ENCODE measurements at places on chromosomes 6 and 20.

DNA sequence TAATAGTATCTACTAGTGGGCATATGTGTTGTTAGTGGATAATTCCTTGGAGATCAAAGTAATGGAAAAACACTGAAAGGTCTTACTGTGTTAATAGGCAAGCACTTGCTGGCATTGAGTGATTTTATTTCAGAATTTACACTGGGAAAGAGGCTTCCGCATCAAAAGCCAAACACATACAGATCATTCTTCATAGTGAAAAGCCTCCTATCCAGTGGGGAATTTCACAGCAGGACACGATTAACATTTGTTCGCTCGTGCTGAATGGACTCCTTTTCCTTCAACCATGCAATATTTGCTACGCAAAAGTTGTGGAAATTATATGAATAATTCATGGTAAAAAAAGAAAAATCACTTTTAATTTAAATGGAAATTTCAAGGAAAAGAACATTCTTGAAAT lies 26.4 kb downstream of the GABRR1 start:
- no peak for DNase-seq

- DNase-seq: no peak
Observed at GRCh38 chr6:30618270-30618797, 694 bp downstream of the MRPS18B start.

GRCh38 chr6:144564202-144564601 lies 279.1 kb downstream of the UTRN start:
- DNase-seq: no peak

- DNase-seq: no peak
Observed at GRCh38 chr6:74705451-74705850, 500.4 kb downstream of the COL12A1 start.

GRCh38 chr6:105545947-105546731 lies 143.3 kb upstream of the PREP start:
- no peak for DNase-seq

DNA sequence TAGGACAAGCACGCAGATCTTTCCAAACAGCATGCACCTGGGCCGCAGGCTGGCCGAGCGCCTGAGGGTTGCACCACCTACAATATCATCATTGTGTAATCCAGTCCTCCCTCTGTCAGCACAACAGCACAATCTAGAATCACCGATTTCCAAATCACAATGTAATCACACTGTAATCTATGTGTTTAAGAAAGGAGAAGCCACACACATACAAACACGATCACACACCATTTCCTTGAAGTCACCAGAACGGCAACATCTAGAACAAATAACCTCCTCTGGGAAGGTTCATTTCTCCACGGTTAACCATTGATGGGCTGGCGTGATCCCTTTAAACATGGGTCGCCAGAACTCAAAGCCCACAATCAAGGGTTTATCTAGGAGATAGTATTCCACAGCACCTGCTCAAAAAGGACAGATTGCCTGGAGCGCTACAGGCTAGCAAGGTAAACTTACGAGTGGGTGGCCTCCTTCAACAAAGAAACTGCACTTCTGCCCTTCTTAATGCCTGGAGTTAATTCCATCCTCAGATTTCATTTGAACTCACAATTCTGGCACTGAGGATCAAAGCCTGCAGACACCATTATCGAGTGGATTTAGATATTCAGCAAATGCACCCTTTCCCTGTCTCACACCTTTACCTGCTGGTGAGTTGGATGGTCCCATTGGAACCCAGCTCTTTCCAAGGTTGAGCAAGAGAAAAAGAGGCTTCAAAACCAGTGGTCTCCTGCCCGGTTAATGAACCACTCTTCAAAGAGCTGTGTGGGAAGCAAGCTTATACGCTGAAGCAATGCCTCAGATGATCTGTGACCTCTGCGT lies 83.8 kb upstream of the FOXQ1 start:
- DNase-seq: no peak

DNA sequence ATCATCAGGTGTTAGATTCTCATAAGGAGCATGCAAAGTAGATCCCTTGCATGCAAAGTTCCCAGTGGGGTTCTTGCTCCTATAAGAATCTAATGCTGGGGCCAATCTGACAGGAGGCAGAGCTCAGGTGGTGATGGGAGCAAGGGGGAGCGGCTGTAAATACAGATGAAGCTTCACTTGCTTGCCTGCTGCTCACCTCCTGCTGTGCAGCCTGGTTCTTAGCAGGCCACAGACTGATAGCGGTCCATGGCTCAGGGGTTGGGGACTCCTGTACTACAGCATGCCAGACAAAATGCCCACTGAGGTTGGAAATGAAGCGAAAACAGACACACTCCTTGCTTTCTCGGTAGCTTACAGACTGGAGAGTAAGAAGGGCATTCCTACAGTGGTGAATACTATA lies 386.8 kb downstream of the PLCB1 start:
- DNase-seq: no peak

- no peak for DNase-seq
Observed at GRCh38 chr6:142860498-142860897, 84.5 kb downstream of the HIVEP2 start.

- no peak for DNase-seq
Observed at GRCh38 chr6:18269253-18269652, 4.9 kb upstream of the DEK start.

GRCh38 chr20:45937765-45938164 lies 3.3 kb downstream of the PCIF1 start:
- no peak for DNase-seq

GRCh38 chr6:11614534-11615213 lies 77.1 kb downstream of the TMEM170B start:
- no peak for DNase-seq

DNA sequence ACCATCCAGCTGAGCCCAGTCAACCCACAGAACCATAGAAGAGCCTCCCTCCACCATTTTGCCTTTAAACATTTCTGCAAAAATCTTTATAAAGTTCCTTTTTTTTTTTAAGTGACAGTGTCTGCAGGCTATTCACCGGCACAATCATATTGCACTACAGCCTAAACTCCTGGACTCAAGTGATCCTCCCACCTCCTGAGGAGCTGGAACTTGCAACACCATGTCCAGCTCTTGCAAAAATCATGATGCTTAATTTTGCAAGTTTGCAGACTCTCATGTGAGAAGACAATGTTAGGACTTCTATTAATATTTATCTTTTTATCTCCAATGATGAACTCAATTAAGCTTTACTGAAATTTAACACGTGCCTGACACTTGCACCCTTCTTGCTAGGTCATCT lies 88.8 kb downstream of the INSM1 start:
- DNase-seq: no peak

GRCh38 chr6:134515986-134516385 lies 198.1 kb upstream of the SGK1 start:
- DNase-seq: no peak

- no peak for DNase-seq
Observed at GRCh38 chr20:62956387-62957135, 4.1 kb downstream of the SLC17A9 start.

DNA sequence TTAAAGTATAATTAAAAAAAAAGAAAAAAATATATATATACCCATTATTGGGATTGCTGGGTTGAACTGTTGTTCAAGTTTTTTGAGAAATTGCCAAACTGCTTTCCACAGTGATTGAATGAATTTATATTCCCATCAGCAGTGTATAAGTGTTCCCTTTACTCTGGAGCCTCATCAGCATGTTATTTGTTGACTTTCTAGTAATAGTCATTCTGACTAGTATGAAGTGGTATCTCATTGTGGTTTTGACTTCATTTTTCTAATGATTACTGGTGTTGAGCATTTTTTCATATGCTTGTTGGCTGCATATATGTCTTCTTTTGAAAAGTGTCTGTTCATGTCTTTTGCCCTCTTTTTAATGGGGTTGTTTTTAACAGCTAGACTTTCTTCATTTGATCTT lies 1260.8 kb upstream of the GJE1 start:
- no peak for DNase-seq

DNA sequence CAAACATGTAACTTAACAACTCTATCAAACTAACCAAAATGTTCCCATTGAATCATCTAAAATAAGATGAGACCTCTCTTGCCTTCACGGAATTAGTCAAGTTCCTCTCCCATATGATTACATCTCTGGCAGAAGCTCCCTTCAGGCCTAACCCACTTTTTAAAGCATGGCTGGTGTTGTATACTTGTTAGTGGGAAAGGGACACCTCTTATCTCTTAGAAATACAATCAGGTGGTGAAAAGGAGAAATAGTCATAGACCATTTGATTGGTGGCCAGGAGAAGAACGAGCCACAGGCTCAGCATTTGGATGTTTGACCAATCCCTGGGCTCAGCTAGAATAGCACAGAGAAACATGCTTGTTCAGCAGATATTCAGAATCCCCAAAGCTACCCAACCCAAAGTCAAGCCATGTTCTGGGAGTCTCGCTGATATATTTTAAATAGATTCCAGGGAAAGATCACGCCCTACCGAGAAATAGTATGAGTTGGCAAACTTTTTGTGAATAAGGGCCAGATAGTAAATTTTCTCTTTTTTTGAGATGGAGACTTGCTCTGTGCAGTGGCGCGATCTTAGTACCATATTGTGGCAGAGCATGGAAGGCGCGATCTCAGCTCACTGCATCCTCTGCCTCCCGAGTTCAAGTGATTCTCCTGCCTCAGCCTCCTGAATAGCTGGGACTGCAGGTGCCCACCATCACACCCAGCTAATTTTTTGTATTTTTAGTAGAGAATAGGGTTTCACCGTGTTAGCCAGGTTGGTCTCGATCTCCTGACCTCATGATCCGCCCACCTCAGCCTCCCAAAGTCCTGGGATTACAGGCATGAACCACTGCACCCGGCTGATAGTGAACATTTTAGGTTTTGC lies 126.3 kb upstream of the MYLIP start:
- no peak for DNase-seq

- no peak for DNase-seq
Observed at GRCh38 chr20:50491926-50492634, 18.1 kb upstream of the PTPN1 start.

GRCh38 chr6:29696147-29697125 lies 15.5 kb upstream of the ZFP57 start:
- peak; percentile 16 for DNase-seq

DNA sequence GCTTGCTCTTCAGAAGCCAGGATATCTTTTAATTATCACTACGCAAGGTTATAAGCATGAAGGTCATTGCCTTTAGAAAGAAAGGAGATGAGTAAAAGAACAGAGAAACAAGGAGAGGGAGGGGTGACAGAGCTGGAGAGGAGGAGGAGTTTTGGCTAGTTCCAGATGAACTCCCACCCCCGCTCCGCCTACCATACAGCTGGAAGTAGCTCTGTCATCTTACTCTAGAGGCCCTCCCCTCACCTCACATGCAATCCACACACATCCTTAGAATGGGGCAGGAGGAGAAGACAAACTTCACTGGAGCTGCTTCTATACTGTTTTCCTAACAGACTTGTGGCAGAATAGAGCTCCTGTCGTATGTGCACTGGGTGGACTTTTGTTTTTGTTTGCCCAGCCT lies 144.7 kb downstream of the SCML4 start:
- no peak for DNase-seq

GRCh38 chr6:44771647-44772415 lies 384.3 kb downstream of the CDC5L start:
- no peak for DNase-seq

GRCh38 chr6:7974938-7975763 lies 64.6 kb upstream of the TXNDC5 start:
- peak; percentile 93 for DNase-seq

DNA sequence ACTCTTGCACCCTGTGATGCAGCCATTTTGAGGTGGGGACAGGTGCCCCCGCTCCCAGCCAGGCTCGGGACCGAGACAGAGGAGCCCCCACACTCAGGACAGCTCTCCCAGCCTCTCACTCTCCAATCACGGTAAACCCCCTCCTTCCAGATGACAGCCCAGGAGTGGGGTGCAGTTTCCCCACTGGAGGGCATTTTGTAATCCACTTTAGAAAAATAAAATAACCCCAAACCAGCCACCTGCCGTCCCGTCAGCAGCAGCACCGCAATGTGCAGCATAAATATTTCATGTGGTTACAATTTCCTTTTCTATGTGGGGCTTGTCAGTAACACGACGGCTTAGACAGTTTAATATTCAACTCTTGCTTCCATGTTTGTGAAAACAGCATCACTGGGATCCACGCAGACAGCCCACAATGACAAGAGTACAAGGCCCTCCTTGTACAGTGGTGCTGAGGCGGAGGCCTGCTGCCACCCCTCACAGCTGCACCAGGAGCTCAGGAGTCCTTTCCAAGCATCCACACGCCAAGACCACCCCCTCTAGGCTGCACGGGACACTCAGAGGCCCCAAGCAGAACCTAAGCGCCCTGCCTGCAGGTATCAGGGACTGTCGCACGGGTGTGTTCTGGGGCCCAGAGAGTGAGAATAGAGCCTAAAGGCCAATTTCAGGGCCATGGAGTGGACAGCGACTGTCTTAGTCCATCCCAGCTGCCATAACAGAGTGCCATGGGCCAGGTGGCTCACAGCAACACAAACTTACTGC lies 116.7 kb downstream of the JPH2 start:
- DNase-seq: peak; percentile 31

- no peak for DNase-seq
Observed at GRCh38 chr20:37207171-37207570, 27.8 kb upstream of the MROH8 start.

DNA sequence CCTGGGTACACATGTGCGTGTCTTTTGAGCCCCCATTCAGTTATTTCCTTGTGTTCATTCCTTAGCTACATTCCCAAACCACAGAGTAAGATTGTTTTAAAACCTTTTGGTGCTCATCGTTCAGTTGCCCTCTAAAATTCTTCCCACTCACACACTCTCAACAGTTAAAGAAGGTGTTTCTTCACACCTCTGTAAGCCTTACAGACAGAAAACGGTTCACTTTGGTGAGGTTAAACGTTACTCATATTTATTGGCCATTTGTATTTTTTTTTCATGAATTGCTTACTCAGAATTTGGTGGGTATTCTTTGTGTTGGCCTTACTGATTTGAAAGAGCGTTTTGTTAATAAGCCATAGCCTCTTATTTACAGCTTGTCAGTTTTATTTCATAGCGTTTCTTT lies 97.7 kb downstream of the CDYL start:
- no peak for DNase-seq

GRCh38 chr6:167793421-167793820 lies 33.3 kb upstream of the AFDN start:
- DNase-seq: no peak

Measured in putamen (tissue), 1 donor.